ENCODE measurements at places on chromosomes 2 and 18.

DNA sequence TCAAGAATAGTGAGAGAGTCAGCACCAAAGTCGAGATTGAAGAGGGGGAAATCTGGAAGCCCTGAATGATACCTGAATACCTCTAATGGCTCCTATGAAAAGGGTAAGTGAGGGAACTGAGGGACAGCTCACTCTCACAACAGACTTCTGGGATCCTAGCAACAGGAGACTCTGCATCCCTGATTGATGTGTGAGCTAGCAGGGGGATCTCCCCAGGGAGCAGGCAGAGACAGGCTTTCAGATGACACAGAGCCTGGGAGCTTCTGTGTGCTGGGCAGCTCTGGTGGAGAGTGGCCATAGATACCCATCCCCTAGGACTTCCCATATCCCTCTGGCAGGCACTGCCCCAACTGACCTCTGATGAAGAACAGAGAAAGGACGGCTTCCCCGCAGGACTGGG lies 206.2 kb downstream of the EXOC6B start:
- DNase-seq = no peak

- DNase-seq = no peak
Observed at GRCh38 chr2:216362730-216363129, 9.6 kb downstream of the MARCHF4 start.

- no peak for DNase-seq
Observed at GRCh38 chr2:207285473-207285815, 119.7 kb upstream of the KLF7 start.

- no peak for DNase-seq
Observed at GRCh38 chr2:27184115-27184514, 27.7 kb upstream of the ATRAID start.

GRCh38 chr2:41966431-41966893 lies 81.4 kb upstream of the PKDCC start:
- DNase-seq = peak; percentile 66

- no peak for DNase-seq
Observed at GRCh38 chr18:34709104-34709503, 994 bp upstream of the DTNA start.

GRCh38 chr2:171383134-171383533 lies 50.7 kb downstream of the METTL8 start:
- DNase-seq = no peak
